Neural crest cell (in vitro differentiated cells): ENCODE measurements at places on chromosomes 7 and 10.

DNA sequence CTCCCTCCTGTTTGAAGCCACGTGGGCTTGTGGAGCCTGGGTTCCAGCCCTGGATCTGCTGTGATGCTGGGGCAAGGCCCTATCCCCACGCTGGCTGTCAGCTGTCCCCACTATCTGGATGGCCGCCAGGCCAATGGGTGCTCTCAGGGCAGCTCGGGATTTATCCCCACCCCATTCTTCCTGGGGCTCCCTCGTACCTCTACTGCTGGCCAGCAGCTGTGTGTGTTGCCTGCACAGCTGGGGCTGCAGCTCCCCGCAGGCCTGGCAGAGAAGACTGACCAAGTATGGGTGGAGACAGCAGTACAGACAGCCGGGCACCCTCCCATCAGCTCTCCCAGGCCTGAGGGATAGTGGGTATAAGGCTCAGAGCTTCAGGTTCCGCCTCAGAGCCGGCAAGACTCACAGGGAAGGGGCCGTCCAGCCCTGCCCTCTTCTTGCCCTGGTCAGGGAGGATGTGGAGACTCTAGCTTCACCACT is 13.6 kb downstream of the CLIP2 start:
- no peak for DNase-seq

GRCh38 chr7:41319581-41319980 is 383.3 kb downstream of the INHBA start:
- DNase-seq: no peak

GRCh38 chr7:1117321-1117928 is 29.5 kb downstream of the GPER1 start:
- DNase-seq: no peak

- no peak for DNase-seq
Observed at GRCh38 chr10:110781139-110781538, 90.6 kb upstream of the PDCD4 start.

DNA sequence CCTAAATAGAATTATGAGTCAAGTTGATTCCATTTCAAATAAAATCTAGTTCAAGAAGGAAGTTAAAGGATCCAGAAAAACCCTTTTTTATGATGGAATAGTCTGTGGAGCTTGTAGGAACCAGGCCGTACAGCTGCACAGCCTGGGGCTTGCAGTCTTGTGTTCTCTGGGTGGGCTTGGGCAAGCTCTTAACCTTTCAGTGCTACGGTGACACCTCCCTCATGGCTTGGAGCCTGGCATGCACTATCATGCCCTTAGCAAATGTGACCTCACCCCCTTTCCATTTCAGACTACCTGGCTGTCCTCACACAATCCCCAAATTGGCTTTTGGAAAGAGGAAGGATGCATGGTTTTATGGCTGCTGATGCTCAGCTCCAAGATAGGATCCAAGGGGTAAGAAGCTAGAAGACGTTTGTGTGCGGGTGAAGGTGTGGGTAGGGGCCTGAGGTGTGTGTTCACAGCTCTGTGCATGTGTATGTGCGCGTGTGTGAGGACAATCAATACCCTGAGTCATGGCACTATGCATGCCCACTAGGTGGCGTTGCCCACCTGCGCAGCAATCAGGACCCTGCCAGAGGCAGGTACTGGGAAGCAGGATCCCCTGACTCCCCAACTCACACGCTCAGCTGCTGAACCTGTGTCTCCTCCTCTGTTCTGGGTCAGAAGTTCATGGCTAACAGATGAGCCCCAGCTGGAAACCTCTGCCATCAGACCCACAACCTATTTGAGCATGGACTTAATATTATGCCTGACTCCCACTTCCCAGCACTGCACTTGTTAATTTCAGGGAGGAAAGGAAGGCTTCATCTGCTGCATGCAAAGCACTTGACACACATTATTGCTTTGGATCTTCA is 113.4 kb downstream of the PTPN20 start:
- peak; percentile 53 for DNase-seq

DNA sequence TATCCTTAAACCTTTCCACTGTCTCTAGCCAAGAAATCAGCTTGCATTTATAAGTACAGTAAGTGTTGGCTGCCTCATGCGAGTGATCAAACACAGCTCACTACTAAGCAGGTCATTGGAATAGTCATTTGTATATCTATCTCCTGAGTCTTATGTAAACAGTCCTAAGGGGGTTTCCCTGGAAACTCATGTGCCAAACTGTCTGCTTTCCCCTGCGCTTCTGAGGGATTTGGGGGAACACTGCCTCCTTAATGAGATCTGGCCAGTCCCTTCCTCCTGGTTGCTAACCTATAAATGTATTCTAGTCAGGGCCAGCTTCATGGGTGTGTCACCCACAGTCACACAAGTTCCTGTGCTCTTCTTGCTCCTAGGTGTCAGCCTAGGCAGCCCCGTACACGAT is 133.1 kb downstream of the CD36 start:
- no peak for DNase-seq

DNA sequence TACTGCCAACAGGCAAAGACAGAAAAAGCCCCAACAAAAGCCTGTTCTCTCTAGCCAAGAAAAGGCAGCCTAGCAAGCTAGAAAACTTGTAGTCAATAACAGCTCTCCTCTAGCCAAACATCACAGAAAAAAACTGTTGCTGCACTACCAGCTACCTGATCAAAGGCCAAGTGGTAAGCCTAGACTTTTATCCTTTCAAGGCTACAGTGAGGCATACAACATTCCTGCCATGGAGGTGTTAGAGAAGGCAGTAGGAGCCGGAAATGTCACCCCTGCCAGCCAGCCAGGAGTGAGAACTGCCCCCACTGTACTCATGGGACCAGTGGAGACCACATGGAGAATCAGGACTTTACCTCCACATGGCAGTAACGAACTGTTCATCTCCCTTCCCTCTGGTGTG is 31.2 kb downstream of the CCDC126 start:
- no peak for DNase-seq

DNA sequence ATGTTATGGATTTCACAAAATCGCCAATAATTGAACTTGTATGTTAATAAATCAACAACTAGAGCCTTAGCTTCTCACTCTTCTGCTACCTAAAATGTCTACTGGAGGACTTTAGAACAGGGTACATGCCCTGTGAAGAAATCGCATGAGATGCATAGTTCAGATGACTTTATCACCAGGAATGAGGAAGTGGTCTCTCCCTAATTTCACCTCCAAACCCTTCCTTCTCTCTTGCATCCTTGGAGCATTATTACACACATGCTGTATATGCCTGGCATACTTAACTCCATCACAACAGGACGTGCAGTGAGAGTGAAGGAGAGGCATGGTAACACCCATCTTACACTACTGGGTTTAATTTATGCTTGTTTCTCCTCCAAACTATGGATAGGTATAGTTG is 27.8 kb downstream of the RHEB start:
- DNase-seq: no peak

DNA sequence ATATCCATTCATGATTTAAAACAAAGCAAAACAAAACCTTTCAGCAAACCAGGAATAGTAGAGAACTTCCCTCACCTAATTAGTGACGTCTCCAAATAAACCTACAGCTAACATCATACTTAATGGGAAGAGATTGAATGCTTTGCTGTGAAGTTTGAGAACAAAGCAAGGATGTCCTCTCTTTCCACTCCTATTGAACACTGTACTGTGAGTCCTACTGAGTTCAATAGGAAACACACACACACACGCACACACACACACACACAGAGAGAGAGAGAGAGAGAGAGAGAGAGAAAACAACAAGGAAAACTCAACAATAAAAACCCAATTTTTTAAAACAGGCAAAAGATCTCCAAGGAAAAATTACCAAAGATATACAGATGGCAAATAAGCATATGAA is 32.3 kb downstream of the PODXL start:
- no peak for DNase-seq

DNA sequence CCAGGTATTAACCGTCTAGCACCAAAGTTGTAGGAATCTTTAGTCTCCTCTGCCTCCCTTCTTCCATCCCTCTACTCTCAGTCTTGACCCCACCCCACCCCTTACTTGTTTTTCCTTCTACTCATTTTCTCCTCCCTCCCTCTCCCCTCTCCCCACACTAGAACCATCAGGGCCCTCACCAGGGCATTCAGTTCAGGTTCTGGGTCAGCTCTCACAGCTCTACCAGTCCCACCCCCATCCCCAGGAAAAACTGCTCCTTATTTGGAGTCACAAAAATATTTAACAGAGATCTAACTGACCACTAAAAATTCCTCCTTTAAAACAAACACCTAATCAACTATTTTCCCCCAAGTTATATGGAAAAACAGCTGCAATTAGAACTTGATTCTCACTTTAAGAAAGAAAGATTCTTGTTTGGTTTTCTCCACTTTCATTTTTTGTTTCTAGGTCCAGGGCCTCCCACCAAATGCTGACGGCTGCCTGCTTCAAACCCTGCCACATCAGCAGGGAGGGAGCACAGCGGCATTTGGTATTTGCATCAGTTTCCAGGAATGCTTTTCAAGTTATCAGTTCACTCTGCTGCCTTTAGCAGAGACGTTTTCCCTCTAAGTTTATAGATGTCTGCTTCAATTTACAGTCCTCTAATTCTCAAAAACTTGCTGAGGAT is 2.8 kb upstream of the COL1A2 start:
- no peak for DNase-seq

DNA sequence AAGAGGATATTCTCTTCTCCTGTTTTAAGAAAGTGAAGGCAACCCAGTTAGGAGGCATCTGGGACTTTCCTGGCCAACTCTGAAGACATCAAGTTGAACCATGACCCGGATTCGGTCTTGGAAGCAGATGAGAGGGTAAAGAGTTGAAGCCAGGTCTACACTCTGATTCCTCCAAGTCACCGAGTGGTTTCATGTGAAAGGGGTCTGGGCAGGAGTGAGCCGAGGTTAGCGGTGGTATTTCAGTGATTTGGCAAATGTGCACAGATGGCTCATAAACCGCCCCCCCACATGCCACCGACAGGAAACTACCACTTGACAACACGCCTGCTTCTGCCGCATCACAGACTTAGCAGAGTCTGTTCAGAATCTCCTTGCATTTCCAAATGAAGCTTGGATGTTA is 11.4 kb upstream of the REPIN1 start:
- no peak for DNase-seq

DNA sequence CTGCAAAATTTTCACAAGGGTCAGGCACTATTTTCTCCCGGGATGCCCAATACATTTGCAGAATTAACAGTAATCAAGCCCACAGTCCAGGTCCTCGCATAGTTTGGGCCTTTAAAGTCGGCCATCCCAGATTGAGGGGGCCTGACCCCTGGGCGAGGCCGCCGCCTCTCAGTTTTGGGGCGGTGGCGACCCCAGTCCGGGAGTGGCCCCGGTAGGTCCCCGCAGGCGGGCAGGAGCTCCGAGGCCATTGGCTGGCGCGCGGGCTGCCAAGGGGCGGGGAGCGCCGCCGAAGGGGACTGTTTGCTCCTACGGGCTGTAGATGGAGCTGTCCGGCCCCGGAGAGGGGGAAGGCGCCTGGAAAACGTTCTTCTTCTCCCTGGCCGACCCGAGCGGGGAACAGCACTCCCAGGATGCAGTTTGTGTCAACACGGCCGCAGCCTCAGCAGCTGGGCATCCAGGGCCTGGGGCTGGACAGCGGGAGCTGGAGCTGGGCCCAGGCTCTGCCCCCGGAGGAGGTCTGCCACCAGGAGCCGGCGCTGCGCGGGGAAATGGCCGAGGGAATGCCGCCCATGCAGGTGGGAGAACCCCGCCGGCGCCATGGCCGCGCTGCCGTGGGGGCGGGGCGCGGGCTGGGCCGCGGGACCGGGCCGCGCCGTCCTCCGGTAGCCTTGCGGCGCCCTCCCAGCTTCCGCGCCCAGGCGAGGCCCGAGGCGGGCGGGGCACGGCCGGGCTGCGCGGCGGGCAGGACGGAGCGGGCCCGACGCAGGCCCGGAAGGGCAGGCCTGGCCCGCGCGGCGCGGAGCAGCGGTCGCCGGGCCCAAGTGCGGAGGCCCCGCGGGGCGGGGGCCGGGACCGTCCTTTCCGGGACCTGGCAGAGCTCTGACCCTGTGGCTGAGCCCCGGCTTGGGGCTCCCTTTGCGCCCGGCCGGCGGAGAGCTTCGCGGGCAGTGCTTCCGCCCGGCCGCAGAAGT is at the start of gene ZNF282:
Gene ZNF282 (plus strand): TSS at position 367 of the 971 bp plus-strand sequence. CDS start 44 bp downstream, at position 411.
- DNase-seq: peak; percentile 82

DNA sequence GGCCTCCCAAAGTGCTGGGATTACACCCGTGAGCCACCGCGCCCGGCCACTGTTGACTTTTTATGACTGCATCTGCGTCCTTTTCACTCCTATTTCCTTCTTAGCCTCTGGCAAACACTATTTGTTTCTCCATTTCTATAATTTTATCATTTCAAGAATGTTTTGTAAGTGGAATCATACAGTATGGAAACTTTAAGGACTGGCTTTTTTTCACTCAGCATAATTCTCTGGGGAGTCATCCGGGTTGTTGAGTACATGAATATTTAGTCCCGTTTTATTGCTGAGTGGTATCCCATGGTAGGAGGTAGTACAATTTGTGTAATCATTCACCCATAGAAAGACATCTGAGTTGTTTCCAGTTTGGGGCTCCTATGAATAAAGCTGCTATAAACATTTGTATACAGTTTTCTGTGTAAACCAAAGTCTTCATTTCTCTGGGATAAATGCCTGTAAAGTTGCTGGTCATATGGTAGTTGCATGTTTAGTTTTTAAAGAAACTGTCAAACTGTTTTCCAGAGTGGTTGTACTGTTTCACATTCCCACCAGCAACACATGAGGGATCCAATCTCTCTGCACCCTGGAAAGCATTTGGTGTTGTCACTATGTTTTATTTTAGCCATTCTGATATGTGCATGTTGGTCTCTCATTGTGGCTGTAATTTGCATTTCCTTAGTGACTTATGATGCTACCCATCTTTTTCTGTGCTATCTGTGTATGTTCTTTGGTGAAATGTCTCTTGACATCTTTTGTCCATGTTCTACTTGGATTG is 139.6 kb upstream of the EEPD1 start:
- DNase-seq: no peak

DNA sequence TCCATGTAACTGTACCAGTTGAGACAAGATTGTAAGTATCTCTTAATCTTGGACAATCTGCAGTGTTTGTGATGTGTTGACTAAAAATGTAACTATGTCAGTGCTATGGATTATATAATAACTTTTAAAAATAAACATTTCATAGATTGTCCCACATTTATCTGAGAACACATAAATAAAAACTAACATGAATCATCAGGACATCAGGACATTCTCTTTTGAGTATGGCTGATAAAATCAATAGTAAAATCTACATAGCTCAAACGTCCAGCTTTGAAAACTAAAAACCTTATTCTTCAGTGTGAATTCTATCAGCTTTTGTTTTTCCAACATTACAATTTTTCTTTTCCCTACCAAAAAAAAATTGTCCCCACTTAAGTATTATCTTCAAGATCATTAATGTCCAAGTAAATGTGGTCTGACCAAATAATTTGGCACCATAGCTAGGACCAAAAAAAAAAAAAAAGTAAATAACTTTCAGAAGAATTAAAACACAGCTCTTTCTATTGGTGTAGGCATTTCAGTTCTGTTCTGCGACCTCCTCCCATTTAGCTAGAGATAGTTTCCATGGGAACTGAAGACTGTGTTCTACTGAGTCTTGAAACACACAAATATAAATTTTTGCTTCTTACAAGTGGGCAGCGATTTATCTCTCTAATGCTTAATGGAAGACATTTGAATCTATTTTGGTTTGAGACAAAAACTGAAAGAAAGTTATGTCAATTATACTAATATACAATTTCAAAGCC is 123.0 kb upstream of the SGCE start:
- DNase-seq: no peak

- peak; percentile 51 for DNase-seq
Observed at GRCh38 chr10:93541402-93542357, 24.8 kb upstream of the FFAR4 start.

GRCh38 chr7:139714163-139714901 is 63.5 kb downstream of the HIPK2 start:
- no peak for DNase-seq

- no peak for DNase-seq
Observed at GRCh38 chr10:59589796-59590195, 119.9 kb downstream of the SLC16A9 start.
